ENCODE measurements at places on chromosomes 6 and 20.

DNA sequence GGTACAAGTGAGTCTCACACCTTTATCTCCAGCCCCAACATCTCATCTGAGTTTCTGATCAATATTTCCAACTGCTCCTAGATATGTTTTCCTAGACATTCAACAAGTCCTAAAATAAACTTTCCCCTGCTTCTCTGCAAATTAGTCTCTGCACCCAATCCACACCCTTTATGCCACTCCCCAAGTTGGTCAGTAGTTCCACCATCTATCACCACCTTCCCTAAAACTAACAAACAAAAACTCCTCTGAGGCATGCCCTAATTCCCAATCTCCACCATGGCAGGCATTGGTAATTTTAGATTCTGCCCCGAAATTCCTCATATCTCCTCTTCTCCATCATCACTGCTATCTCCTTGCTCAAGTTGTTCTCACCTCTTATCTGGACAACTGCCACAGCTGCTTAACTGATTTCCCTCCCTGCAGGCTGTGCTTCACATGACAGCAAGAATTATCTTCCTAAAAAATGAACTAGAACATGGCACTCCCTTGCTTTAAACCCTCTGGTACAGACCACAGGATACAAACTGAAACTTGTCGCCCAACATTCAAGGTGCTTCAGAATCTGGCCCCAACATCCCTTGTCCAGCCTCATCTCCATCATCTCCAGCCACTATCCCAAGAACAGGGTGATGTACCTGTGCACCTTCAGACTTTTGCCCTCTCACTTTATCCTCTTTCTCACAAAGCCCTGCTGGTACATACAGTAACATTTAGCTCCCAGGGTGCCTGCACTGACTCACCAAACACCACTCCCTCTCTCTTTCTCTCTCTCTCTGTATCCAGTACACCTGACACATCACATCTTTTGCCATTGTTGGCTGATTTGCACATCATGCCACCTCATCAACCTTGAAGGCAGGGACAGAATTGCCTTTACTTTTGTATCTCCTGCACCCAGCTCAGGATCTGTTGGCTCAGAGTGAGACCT, 55.5 kb downstream of the ZHX3 start:
- no peak for DNase-seq

DNA sequence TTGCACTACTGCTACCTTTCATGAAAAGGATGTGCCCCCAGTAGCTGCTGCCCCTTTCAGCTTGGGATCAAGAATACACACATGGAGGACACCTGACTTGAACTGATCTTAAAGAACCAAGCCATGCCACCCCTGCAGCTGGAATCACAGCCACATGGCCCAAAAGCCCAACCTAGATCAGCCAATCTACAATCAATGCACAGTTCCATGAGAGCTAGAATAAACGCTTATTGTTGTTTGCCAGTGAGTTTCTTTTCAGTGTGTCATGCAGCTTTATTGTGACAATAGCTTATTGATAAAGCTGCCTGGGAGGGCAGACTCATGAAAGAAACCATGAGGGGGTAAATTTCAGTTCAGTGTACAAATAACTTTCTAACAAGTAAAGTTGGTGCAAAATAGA, 397.7 kb downstream of the PTPRT start:
- DNase-seq: no peak

GRCh38 chr20:13231031-13231752, 10.1 kb downstream of the ISM1 start:
- peak; percentile 13 for DNase-seq

- no peak for DNase-seq
Observed at GRCh38 chr6:89200706-89201215, 16.4 kb downstream of the GABRR1 start.

- no peak for DNase-seq
Observed at GRCh38 chr20:2578475-2579192, 42.3 kb downstream of the TMC2 start.

GRCh38 chr6:20084411-20084810, 127.9 kb downstream of the MBOAT1 start:
- no peak for DNase-seq

GRCh38 chr6:106097411-106098231, 11.5 kb downstream of the PRDM1 start:
- DNase-seq: no peak

- no peak for DNase-seq
Observed at GRCh38 chr6:118739696-118740353, 88.4 kb upstream of the CEP85L start.

DNA sequence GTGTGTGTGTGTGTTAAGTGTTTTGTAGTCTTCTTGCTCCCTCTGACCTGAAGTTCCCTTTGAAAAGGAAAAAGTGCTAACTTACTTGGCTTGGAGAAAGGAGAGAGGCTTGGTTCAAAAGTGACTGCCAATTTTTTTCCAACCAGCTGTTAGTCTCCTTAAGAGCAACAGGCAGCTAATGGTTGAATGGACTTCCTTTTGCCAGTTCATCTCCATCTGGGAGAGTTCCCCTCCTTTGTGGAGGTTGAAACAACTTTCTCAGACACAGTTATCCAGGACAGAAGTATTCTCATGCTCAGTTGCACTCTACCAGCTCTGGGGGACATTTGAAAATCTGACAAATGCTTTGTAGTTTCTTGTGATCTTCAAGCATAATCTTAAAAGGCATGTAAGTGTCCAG, 4.5 kb downstream of the RIPOR2 start:
- DNase-seq: no peak

- DNase-seq: no peak
Observed at GRCh38 chr6:13811627-13812358, 2.6 kb downstream of the MCUR1 start.

- DNase-seq: no peak
Observed at GRCh38 chr6:83270971-83271719, 78.0 kb downstream of the RWDD2A start.

DNA sequence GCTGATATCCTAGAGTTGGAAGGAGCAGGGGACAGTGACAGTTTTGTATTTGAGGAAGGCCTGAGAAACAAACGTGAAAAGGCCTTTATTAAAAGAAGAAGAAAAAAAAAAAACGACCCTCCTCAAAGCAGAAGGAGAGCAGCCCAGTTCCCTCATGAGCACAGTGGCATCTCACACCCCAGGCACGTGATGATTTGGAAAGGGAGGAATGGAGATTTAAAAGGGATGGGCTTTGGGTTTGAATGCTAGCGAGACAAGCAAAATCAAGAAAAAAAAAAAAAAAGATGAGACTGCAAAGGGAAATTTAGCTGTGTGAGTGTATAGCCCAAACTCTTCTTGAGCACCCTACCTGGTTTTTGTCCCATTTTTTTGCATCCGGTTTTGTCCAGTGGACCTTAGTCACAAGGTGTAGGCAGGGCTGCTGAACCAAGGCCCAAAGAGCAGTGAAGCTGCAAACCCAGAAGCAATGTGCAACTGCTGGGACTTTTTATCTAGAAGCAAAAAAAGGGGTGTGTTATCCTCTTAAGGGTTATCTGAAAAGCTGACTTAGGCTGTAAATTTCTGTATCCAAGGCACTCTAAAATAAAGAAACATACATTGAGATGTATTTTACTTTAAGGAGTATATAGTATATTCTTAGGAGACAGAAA, 54.5 kb upstream of the RREB1 start:
- no peak for DNase-seq

DNA sequence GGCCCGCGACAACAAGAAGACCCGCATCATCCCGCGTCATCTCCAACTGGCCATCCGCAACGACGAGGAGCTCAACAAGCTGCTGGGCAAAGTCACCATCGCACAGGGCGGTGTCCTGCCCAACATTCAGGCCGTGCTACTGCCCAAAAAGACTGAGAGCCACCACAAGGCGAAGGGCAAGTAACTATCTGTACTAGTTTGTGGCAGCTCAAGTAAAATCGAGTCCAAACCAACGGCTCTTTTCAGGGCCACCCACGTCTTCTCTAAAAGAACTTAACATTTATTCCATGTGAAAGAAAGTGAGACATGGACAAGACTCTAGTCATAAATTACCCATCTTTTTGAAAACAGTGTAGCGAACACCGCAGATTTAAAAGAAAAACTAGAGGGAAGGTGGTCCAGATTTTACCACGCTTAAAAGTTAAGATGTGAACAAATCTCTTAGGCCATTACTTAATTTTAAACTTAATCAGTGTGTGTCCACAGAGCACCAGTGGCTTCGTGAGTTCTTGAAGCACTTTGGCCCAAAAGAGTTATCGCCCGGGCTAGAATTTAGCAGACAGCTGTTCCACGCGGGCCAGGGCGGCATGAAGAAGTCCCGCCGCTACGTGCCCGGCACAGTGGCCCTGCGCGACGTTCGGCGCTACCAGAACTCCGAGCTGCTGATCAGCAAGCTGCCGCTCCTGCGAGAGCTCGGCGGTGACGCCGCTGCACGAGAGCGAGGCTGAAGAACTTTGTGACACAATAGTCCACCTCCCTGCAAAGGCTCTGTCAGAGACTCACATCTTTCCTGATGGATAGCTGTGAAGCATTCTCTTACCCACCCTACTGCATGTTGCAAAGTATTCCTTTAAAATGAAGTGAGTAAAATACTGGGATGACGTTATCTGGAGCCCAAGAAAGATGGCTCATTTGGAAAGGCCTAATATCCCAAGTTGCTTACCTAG, 113.9 kb upstream of the PRSS16 start:
- DNase-seq: peak; percentile 61

DNA sequence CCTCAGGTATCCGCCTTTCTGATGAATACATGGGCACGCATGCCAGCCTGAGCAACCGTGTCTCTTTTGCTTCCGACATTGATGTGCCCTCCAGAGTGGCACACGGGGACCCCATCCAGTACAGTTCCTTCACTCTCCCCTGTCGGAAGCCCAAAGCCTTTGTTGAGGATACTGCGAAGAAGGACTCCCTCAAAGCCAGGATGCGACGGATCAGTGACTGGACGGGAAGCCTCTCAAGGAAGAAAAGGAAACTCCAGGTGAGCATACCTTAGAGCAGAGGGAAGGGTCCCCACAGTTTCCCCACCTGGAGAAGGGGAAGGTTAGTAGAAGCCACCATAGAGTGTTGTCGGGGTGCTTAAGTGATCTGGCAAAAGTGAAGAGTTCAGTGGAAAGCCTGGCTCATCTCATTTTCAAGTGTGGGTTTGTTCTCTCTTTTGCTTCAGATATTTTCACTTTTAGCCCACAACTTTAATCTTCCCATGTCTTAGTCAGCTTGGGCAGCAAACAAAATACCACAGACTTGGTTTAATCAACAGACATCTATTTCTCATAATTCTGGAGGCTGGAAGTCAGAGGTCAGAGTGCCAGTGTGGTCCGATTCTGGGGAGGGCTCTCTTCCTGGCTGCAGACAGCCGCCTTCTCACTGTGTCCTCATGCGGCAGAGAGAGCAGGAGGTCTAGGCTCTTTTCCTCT, 133.5 kb upstream of the CLDN20 start:
- DNase-seq: no peak

GRCh38 chr6:166569206-166569605, 17.3 kb downstream of the RAMACL start:
- DNase-seq: no peak

GRCh38 chr6:169859978-169860703, 108.7 kb downstream of the ERMARD start:
- DNase-seq: no peak

DNA sequence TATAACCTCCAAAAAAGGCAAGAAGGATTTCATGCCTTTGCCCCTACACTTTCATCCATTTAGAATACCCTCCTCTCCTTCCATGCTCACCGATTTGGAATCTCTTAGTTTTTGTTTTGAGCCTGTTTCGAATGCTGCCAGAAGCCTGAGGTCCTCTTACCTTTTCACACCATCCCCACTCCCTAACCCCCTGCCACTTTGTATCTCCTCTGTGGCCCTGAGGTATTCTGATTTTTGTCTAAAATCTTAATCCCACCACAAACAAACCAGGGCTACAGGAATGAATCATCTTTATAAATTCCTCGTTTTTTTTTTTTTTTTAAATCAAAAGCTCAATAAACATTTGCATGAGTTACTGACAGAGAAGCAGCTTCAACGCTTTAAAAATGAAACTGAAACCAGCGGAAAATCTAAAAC, 1.6 kb upstream of the RPS12 start:
- DNase-seq: no peak

Measured in stimulated activated CD4-positive, alpha-beta T cell treated with anti-CD3 and anti-CD28 coated beads, TNF-alpha, amount 100 ng/mL, for 48 hours (primary cell).